Amygdala (tissue), 56 donors: ENCODE measurements at places on chromosomes 5 and 9.

DNA sequence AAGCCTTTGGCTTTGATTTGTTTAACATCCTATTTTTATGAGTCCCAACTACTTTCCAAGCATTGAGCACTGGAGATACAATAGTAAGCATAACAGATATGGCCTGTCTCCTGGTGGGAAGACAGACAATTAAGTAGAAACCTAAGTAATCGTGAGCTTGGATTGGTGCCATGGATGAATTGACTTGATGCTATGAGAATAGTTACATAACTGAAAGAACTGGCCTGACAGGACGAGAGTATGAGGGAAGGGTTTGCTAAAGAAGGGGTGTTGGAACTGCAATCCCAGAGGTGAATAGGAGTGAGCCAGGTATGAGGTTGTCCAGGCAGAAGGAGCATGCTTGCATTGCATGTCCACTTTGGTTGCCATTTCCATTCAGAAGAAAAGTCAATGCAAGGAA, 52.4 kb downstream of the GPR21 start:
- DNase-seq: no peak

DNA sequence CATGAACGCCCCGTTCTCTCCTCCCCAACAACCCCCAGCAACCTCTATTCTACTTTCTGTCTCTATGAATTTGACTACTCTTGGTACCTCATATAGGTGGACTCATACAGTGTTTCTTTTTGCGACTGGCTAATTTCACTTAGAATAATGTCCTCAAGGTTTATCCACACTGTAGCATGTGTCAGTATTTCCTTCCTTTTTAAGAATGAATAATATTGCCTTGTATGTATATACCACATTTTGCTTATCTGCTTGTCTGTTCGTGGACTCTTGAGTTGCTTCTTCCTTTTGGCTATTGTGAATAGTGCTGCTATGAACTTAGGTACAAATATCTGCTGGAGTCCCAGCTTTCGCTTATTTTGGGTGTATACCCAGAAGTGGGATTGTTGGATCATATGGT, 42.7 kb downstream of the IQGAP2 start:
- DNase-seq: no peak

- DNase-seq: no peak
Observed at GRCh38 chr5:2106721-2107120, 224.0 kb upstream of the IRX4 start.

DNA sequence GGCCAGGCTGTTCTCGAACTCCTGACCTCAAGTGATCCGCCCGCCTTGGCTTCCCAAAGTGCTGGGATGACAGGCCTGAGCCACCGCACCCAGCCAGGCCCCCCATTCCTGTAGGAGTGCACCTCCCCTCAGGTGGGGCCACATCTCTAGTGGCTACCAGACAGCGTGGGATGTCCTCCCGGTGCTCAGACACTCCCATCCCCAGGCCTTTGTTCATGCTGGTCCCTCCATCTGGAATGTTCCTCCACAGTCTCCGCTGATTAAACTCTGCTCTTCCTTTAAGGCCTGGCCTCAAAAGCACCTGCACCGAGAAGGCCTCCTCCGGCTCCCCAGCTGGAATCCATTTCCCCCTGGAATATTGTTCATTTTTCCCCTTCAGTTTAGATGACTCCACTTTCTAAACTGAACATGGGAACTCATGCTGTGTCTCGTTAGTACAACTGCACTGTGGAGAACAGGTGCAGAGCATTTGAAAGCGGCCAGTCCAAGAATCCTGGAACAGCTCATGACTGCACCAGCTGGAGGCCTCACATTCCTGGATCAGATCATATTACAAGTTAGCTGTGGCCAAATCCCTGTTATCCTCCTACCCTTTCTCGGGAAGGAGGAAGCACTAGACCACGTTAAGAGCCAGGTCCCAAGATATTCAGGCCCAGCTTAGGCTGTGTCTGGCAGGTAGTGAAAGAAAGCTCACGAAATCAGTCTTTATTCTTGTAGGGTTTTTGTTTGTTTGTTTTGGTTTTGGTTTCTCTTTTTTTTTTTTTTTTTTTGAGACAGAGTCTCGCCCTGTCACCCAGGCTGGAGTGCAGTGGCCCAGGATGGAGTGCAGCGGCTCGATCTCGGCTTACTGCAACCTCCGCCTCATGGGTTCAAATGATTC, 10.8 kb upstream of the PRRC2B start:
- DNase-seq: no peak

- no peak for DNase-seq
Observed at GRCh38 chr9:7336356-7337065, 463.1 kb downstream of the DMAC1 start.

DNA sequence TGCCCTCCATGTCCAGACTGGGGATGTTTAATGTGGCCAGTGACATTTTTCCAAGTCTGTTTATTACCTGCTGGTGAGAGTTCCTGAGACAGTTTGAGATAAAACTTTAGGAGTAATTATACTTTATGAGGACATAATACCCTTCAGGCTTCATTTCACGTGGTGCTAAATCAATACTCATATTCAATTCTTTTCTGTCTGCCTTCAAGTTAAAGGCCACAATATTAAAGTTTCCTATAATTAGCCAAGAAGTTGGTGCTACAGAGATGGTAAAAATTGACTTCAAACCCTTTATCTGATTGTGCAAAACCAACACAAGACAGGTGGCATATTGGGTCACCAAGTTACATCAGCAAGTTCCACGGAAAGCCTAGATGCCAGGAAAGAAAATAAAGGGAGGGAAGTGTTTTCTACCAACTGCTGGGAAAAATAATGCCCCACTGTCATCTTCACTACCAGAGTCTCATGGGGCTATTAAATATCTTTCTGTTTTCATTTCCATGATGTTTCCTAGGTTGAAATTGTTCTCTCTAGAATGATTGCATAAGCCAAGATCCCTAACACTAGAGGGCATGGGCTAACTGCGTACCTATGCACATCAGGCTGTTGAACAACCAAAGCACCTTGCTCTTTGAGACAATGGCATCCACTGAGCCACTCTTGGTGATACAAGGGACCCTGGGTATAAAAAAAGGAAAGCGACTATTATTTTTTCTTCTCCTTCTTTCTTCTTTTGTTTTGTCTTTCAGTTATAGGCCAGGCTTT, 68.7 kb downstream of the INSYN2B start:
- no peak for DNase-seq

DNA sequence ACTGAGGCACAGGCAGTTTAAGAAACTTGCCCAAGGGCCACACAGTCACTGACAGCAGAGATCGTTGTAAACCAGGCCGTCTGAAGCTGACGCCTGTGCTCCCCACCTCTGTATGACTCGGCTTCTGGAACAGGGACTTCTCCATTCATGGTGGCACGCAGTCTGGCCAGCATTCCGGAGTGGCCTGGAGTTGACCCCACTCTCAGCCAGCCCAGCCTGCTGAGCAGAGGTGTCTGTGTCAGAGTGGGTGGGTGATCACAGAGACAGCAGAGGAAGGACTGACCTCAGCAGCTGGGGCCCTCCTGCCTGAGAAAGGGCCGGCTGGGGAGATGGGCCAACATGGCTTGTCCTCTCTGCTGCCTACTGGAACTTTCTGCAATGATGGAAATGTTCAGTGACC, 12.6 kb downstream of the LRSAM1 start:
- no peak for DNase-seq

- DNase-seq: no peak
Observed at GRCh38 chr5:87912419-87912818, 356.2 kb downstream of the TMEM161B start.

DNA sequence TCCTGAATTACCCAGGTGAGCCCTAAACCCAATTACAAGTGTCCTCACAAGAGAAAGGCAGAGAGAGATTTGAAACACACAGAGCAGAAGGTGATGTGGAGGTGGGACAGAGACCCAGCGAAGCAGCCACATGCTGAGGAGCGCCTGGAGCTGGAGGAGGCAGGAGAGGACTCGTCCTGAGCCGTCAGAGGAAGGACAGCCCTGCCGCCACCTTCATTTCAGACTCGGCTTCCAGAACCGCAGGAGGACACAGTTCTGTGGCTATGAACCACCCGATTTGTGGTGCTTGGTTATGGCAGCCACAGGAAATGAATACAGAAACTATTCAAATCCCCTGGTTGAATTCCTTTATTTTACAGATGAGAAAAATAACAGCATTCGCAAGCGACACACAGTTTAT, 16.4 kb upstream of the FBP1 start:
- no peak for DNase-seq
